ENCODE measurements at places on chromosomes 2 and 18.
A peak's percentile ranks its signal among the peaks of the same experiment; 100 is the strongest.

DNA sequence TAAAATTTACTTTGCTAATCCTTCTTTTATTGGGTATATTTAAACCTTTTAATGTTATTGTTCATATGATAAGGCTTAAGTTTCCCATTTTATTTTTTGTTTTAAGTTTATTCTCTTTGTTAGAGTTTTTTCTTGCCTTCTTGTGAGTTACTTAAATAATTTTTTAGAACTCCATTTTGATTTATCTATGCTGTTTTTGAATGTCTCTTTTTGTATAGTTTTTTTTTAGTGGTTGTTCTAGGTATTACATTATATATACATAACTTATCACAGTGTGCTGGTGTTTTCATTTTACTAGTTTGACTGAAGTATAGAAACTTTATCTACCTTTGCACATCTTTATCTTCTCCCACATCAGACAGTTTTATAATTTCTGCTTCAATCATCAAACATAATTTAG, 49.4 kb upstream of the TGFA start:
- no peak for DNase-seq

DNA sequence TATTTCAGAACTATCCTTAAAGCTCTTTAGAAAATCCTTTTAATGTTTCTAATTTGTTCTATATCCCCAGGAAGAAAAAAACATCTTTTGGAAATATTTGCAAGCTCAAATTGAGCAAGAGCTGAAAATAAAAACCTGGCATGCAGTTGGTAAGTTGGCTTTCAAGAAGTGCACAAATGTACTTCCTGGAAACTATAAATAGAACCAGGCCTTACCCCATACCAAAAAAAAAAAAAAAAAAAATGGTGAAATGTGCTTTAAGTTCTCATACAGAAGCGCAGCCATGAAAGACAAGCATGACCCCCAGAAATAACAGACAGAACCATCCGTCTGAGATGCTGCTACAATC, 178.5 kb downstream of the HDAC4 start:
- DNase-seq: peak; percentile 88

DNA sequence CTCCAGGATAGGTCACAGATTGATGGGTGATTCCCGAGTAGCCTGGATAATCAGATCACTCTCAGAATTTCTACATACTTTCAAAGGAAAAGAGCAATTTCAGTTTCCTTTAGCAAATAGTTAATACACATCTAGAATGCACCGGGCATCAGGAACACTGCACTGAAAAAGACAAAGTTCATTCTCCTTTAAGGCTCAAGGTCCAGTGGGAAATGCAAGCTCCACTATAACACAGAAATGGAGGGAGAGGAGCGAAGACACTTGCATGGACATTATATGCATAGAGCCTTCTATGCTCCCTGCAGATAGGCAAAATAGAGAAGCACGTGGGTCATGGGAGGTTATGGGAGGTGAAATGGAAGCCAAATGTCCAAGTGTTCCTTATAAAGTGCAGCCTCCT, 49.1 kb downstream of the SLC9A4 start:
- DNase-seq: no peak

GRCh38 chr18:57584444-57584843, 2.1 kb downstream of the FECH start:
- DNase-seq: no peak

DNA sequence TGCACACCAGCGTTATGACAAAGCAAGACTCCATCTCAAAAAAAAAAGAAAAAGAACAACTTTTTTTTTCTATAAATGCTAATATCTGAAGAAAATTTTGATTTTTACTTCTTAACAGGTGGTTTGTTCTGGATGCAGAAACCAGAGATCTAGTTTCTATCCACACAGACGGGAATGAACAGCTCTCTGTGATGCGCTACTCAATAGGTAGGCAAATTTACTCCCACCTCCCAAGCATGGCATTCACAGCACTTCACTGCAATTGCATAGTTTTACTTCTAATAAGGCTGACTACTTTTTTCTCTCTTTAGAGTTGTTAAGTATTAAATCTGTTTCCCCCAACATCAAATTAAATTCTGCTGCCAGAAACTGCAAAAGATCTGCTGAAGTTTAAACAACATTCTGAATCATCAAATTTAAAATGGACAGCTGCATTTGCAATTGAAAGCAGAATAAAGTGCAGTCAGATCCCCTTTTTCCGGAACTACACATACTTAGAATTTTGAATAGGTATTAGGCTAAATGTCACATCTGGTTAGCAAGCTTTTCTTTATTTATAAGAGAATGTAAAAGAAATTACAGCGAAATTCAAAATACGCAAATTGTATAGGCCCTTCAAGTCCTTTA, 45.1 kb downstream of the COX7A2L start:
- DNase-seq: no peak

DNA sequence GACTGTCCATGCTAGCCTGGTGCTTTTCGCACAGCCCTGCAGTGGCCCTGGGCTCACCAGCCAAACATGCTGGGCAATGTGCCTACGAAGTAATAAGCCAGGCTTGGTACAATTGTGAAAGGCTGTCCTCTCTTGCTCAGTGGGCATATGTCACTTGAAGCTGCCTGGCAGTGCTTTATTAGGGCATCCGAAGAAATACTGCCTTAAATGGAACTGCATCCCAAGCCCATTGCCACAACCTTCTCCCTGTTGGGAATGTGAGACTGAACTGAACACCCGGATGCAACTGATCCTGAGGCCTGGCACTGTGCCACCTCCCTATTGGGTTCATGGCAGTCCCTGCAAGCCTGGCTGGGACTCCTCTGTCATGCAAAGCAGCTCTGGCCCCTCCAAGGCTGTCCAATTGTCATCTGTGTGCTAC, 15.9 kb downstream of the CAPG start:
- DNase-seq: no peak

GRCh38 chr2:117502121-117502520, 312.4 kb upstream of the DDX18 start:
- no peak for DNase-seq

GRCh38 chr2:174246944-174247381, 1.4 kb downstream of the OLA1 start:
- DNase-seq: no peak

DNA sequence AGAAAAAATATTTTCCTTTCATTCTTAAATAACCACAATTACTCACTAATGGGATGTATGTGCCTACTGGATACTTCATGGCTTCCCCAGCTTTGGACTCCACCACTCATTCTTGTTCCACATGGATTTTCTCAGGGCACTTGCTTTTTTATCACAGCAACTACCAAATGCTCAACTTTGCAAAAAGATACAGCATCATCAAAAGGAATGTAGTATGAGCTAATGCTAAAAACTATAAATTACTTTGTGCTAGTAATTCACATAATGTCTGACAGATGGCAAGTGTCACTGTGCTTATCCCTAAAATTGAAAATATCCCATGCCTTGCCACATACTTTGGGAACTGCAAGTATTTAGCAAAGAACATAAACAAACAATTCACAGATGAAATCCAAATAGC, 130.4 kb upstream of the ZFP36L2 start:
- peak; percentile 59 for DNase-seq

- DNase-seq: no peak
Observed at GRCh38 chr2:125312342-125312741, 1287.3 kb downstream of the CNTNAP5 start.

- peak; percentile 38 for DNase-seq
Observed at GRCh38 chr18:73879766-73880165, 267.9 kb downstream of the FBXO15 start.

- peak; percentile 49 for DNase-seq
Observed at GRCh38 chr2:216643986-216644659, 10.9 kb downstream of the IGFBP2 start.

Data from fibroblast of the aortic adventitia (primary cell).